T-helper 2 cell (primary cell): ENCODE measurements at places on chromosomes 13 and 19.

- DNase-seq, result no peak
Measured at GRCh38 chr19:14480700-14481079, 5.5 kb upstream of the PTGER1 start.

- no peak for DNase-seq
Measured at GRCh38 chr13:60759499-60759898, 362.5 kb downstream of the TDRD3 start.

- DNase-seq, result no peak
Measured at GRCh38 chr13:52377898-52378297, 28.1 kb downstream of the THSD1 start.

DNA sequence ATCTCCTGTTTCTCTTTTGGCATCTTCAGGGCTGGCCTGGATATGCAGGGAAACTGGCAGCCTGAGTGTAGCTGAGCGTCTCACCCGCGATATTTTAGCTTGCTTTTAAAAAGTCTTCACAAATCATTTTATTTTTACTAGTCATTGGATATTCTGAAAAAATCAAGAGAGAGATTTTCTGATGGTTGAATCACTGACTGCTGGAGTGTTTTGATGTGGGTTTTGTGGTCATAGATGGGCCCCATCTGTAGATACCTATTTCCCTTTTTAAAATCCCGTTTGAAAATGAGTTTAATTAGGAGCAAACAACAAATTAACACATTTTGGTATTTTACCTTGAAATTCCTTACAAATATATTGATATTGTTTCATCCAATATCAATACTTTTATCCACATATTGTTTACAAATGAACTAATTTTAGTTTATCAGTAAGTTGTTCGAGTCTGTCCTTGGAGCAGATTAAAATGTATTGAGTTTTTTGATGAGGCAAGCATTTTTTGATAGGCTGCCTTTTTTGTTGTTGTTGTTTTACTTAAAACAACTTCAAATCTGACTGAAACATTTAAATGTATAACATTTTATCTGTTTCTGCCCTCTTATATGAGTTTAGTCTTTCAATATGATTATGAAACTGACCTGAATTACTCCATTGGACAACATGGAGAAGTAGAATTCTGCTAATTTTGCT lies 21.5 kb upstream of the OXGR1 start:
- no peak for DNase-seq

GRCh38 chr13:36903925-36904595 lies 16.0 kb downstream of the SMAD9 start:
- no peak for DNase-seq

GRCh38 chr13:26976313-26976712 lies 195.3 kb downstream of the USP12 start:
- no peak for DNase-seq

- no peak for DNase-seq
Measured at GRCh38 chr13:31101472-31102170, 60.1 kb downstream of the HSPH1 start.

DNA sequence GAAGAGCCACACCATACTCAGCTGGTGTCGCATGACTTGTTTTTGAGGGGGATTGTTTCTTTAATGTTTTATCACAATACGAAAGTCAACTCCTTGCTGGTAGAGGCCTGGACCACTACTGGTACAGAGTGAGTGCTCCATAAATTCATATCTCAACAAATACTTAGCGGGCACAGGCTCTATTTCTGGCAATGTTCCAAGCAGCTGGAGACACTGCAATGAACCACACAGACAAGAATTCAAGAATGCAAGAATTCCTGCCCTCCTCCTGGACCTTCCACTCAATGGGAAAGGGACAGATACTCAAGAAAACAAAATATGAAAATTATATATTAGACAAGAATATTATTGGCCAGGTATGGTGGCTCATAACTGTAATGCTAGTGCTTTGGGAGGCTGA lies 5.1 kb upstream of the FXYD5 start:
- DNase-seq, result no peak

- DNase-seq, result no peak
Measured at GRCh38 chr13:29654384-29654783, 58.9 kb upstream of the SLC7A1 start.

DNA sequence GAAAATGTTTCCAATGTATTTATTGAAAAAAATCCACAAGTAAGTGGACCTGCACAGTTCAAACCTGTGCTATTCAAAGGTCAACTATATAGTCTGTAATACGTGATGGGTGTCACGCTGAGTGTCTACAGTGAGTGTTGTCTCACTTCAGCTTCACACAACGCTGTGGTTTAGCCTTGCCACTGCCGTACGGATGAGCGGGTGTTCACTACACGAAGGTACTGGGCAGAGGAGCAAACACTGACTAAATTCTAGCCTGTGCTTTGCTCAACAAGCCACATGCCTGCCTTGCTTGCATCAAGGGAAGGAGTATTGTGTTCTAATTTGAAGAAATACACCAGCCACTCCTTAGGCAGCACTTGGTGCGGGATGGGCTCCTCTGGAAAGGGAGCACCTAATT lies 3.4 kb upstream of the FFAR3 start:
- no peak for DNase-seq

- no peak for DNase-seq
Measured at GRCh38 chr13:78958006-78958405, 299.1 kb upstream of the OBI1 start.

GRCh38 chr13:21898459-21898858 lies 227.6 kb downstream of the FGF9 start:
- DNase-seq, result no peak

GRCh38 chr19:8242211-8242821 lies 33.1 kb downstream of the CERS4 start:
- no peak for DNase-seq

GRCh38 chr19:40348961-40349507 lies 539 bp downstream of the PLD3 start:
- DNase-seq, result no peak

DNA sequence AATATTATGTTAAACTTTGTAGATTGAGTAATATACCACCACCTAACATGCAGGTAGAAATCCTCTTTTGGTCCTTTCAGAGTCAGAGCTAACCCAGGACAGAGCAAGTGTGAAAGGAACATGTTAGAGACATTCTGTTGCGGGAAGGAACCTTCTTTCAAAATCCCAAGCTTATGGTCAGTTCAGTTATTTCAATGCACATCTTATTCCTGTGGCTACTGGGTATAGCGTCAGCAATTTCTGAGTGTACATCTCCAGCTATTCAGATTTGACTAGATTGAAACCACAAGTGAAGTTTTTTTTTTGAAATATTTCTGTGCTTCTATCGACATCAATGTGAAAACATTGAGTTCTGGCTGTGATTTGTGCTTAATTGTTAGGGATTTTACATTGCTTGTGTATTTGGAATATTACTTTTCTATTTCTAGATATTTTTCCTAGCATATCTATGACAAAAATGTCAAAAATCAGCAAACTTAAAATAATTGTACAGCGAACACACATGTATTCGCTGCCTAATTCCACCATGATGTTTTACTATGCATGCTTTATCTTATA lies 165.3 kb downstream of the LMO7 start:
- no peak for DNase-seq

DNA sequence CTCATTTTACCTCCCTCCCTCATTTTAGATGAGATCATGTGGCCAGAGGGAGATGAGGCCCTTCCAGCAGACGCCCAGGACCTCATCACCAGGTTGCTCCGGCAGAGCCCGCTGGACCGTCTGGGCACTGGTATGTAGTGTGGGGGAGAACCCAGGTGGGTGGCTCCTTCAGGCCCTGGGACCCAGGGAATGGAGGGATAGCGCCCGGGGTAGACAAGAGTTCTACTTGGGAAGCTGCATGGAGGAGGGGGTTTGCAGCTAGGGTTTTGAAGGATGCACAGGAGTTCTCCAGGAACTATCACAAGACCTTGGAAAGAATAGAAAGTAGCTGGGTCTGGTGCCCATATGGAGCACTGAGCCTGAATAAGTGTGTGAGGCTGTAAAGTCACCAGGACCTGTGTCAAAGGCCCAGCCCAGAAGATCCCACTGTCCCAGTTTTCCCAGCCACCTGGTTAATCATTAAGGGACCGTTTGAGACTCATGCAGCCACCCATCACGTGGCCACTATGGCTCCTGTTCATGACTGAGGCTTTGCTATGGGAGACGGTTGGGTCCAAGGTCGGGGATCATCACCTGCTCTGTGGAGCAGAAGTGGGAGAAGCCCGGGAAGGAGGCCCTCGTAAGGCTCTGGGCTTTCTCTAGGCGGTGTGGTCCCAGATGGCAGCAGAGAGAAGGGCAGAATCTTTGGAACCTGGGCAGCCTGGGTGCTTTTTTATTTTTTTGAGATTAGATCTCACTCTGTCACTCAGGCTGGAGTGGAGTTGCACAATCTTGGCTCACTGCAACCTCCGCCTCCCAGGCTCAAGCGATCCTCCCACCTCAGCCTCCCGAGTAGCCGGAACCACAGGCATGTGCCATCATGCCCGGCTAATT lies 17.0 kb upstream of the PIK3R2 start:
- no peak for DNase-seq

DNA sequence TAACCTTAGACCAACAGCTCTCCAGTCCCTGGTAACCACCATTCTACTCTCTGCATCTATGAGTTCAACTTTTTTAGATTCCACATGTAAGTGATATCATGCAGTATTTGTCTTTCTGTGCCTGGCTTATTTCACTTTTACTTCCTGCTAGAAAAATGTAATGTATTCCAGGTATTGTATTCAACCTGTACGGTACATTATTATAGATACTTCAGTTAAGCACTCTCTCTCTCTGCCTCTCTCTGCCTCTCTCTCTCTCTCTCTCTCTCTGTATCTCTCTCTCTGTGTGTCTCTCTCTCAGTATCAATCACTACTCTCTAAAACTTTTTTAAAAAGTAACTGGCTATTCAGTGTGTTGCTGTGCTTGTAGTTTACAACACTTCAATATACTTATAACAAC lies 8.4 kb downstream of the DACH1 start:
- DNase-seq, result no peak

DNA sequence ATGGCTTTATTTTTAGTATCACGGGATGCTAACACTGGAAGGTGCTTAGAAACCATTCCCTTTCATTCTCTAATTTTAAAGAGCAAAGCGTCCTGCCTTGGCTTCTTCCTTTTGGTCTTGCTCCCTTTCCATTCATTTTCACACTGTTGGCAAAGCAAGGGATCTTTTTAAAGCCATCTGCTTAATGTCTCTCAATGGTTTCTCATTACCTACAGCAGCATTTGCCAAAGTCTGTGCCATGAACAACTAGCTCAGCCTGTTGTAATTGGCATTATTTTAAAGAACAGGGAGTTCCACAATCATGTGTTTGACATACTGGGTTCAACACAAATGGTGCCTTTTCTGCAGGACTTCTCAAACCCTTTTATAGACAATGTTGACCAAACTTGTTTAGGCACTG lies 444.3 kb downstream of the GPC6 start:
- no peak for DNase-seq

DNA sequence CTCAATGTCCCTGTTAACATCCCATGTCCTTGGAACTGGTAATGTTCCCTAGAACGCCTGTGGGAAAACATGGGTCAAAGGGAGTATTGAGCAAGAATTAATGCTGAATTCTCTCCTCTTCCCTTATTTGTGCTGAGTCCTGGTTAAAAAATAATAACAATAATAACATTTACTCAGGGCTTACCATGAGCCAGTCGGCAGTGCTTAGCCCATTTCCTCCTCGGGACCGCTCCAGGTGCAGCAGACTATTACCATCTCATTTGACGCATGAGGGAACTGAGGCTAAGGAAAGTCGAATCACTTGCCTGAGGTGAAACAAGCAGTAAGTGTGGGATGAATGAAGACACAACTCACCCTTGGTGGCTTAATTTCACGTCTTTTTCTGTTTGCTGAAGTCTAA lies 33.6 kb upstream of the SLC15A1 start:
- no peak for DNase-seq
